ENCODE measurements at places on chromosomes 12 and 14.

- no peak for DNase-seq
Measured at GRCh38 chr14:75875958-75876357, 105.8 kb downstream of the TGFB3 start.

DNA sequence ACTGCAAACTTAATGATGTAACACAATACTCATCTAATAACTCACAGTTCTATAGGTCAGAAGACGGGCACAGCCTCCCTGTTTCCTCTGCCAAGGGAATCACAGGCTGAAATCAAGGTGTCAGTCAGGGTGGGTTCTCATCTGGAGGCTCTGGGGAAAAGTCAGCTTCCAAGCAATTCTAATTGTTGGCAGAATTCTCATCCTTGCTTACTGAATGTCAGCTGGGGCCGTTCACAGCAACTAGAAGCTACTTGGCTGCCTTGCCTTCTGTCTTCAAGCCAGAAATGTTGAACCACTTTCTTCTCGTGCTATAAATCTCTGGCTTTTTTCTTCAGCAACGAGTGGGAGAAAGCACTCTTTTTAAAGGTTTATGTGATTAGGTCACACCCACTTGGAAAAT is 80.1 kb upstream of the PDZRN4 start:
- DNase-seq: no peak

DNA sequence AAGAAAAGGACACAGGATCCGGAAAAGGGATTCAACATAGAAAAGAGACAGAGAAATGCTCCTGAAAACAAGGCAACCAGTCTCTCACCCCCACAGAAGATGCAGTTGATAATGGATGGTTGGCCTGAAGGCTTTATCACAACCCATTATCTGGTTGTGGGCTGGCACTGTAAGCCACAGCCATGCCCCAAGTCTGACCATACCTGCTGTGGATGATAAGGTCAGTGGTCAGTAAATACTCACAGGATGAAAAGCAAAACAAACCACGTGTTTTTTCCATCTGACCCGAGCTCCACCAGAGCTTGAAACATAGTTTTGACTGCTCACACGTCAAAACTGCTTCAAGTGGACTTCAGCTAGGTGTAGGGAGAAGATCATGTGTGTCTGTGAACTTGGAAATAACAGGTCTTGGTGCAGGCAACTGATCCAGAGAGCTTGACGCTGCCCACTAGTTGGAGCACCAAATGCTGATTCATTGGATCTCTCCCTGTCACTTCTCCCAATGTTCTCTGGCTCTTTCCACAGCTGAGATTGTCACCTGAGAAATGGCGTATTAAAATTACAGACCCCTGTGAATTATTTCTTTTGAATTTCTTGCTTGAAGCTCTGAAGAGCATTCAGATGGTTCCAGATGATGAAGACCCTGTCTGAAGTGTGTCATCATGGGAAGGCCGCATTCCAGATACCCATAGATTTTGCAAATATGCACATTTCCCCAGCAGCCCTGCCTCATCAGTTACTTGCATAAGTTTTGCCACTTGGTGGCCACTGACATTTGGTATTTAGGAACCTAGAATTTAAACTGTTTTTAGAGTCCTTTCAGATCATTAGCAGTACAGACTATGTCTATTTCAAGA is 8.5 kb downstream of the TMEM233 start:
- DNase-seq: no peak

DNA sequence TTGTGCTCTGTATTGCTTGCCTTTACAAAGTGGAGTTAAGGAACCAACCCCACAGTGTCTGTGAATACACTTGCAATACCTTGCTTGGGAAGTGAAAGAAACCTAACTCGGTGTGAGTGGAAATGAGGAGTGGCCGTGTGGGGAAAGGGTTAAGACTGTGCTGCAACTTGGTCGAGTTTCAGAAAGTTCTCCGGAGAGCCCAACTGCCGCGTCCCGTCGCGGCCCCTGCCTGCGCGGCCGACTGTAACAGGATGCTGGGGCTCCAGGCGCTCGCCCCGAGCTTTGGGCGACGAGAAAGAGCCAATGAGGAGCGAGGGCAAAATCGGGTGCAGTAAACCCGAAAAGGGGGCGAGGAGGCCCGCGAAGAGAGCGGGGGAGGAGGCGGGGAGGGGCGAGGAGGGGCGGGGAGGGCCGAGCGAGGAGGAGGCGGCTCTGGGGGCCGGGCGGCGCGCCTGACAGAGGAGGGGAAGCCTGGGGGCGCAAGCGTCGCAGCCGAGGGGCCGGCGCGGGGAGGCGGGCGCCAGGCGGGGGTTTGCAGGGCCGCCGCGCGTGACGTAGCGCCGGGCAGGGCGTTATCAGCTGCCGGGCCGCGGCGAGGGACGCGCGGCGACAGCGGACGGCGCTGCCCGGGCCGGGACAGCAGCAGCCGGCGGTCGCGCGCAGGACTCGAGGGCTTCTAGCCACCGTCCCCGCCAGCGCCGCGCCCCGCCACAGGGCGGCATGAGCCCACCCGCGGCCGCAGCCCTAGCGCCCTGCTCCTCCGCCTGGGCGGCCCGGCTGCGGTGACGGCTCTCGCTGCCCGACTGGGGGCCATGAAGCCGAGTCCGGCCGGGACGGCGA is at the start of gene DACT1:
Gene DACT1 (plus strand): TSS at position 572 of the 840 bp plus-strand sequence. CDS start 241 bp downstream, at position 813.
- no peak for DNase-seq

- no peak for DNase-seq
Measured at GRCh38 chr12:53097207-53097563, 282 bp upstream of the IGFBP6 start.

DNA sequence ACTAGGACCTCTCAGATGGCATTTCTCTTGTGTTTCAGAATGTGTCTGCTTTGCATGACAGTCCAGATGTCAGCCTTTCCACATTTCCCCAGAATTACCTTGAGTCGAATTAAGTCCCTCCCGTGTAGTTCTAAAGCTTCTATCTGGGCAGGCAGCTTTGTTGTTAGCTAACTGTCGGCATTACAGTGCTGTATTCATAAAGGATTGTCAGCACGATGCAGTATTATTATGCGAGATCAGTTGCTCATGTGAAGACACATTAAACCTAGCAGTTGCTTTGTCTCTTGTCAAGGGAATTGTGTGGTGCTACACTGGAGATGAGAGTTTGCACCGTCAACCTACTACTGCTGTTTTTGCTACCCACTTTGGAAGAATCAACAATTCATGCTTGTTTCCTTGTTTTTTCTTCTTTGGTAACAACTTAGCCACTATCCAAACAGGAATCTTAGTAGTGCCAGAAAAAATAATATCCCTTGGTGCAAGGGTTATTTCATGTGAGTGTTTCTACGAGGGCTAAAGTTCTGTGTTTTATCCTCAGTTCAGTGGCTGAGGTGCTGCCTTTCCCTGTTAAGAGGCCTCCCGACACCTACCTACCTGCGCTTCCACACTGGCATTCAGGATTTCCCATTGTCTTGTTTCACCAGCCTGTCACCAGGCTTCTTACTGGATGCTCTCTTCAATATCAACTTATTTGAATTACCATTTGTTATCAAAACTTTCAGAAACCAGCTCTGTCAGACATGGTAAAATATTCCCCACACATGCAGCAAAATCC is 297.9 kb upstream of the G2E3 start:
- DNase-seq: no peak

GRCh38 chr14:56648508-56649301 is 69.1 kb downstream of the TMEM260 start:
- DNase-seq: no peak

- no peak for DNase-seq
Measured at GRCh38 chr14:36647417-36647823, 14.2 kb upstream of the PAX9 start.

- no peak for DNase-seq
Measured at GRCh38 chr12:123126294-123127181, 24.4 kb downstream of the PITPNM2 start.

DNA sequence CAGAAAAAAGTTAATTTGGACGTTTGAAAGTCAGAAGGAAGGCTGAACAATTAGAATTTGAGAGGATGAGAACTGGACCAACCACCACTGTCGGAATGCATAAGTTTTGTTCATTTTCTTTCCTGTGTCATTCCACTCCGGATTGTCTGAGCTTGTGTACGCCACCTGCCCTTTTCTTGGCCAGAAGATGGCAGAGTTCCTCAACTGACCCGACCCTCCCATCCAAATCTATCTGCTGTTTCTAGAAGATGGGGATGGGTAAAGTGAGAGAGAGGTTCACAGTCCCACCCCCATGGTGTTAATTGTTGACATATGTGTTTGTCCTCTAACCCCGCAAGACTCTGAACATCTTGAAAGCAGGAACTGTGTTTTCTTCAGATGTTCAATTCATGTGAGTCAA is 388.0 kb downstream of the VRK1 start:
- no peak for DNase-seq

GRCh38 chr14:56224691-56225681 is 106.8 kb downstream of the PELI2 start:
- DNase-seq: no peak

- DNase-seq: no peak
Measured at GRCh38 chr14:41806366-41806975, 199.8 kb downstream of the LRFN5 start.

DNA sequence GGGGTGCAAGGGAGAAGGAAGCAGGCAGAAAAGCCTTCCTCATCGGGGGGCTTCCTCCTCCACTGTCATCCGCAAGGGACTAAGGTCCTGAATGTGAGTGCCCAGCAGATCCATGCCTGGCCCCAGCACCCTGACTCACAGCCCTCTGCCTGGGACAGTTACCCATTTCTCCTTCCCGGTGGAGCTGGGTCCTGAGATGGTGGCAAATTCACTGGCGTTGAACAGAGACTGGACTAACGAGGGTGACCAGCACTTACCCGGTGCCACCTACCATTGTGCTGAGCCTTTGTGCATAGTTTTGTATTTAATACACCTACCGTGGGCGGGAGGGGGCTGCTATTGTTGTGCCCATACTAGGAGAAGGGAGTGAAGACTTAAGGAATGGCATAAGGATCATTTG is 30.9 kb upstream of the PLEKHG6 start:
- DNase-seq: no peak

GRCh38 chr14:46964378-46964777 is 312.8 kb upstream of the RPL10L start:
- no peak for DNase-seq

DNA sequence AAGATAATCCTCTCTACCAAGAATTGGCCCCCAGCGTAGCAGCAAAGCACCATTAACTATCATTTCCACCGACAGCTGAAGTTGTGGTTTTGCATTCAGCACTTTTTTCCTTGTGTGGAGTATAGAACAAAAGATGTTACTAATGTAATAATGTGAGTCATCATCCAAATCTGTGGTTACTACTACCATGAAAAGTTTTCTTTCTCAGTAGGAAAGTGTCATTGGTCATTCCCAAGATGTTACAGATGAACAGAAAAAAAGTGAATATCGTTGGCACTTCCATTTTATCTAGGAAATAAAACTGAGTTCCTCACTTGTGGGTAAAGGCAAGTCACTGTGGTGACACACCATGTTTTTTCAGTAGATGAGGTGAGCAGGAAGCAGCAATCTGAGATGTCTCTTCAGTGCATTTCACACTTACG is 30.3 kb upstream of the IFNG start:
- DNase-seq: no peak

DNA sequence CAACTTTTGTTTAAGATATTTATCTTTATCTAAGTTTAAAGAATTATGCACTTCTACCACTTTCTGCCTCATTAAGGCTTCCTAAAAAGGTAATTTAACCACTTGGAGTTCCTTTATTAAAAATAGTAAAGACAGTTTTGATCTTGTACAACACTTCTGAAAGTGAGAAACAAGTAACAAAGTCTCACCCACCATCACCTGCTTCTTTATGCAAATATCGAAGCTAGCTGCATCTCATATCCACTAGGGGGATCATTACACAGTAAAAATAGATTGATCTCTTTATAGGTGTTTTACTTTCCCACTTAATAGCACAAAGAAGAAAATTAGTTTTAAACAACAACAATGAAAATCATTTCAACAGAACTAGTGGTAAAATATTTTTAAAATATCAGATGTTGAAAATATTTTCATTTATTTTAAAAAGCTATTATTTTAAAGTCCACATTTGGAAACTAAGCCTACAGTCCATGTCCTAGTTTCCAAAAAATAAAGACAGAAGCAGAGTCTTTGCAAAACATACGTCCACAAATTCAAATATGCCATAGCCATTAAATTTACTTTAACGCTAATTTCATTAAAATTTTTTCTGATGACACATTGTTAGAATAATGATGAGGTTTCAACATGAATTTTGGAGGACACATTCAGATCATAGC is 160.0 kb upstream of the SOX5 start:
- no peak for DNase-seq

- DNase-seq: no peak
Measured at GRCh38 chr12:122086116-122086515, 7.6 kb downstream of the MLXIP start.
